ENCODE measurements at places on chromosomes 7 and 10. TPM values are rescaled to one million over a fixed set of nuclear protein-coding genes. Genes with fewer than 3 reads are reported as not detected.
A peak's percentile ranks its signal among the peaks of the same experiment; 100 is the strongest.

GRCh38 chr10:408236-408635, 273.0 kb downstream of the ZMYND11 start:
- no peak for DNase-seq
- no peak overlapping the region for H3K27ac ChIP-seq
- peaks cover 4% of the 10 kb centered on the region for H3K27me3 ChIP-seq
- H3K4me1 ChIP-seq, result no peaks in the 10 kb centered on the region
- no peak overlapping the region for H3K4me3 ChIP-seq

DNA sequence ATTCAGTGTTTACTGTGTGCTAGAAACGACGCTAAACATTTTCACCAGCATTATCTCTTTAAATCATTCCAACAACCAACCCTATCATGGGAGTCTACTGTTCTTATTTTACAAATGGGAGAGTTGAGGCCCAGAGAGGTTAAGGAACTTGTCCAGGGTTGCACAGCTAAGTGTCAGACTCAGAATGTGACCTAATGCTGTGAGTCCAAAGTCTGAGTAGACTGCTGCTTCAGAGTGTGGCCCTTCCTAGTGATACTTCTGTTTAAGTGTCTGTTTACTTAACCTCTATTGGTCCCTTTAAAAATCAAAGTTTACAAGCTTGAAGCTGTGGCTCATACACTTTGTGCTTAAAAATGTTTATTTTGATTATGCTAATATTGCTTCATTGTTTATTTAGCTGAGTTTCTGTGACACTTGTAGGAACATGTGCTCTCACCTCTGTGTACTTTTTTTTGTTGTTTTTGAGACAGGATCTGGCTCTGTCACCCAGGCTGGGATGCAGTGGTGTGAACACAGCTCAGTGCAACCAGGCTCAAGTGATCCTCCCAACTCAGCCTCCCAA, 84.4 kb upstream of the SYPL1 start:
- peaks cover 25% of the 10 kb centered on the region for H3K27me3 ChIP-seq
- no peak overlapping the region for H3K27ac ChIP-seq
- no peaks in the 10 kb centered on the region for H3K36me3 ChIP-seq

- H3K4me1 ChIP-seq, result no peaks in the 10 kb centered on the region
- DNase-seq, result no peak
Observed at GRCh38 chr7:152967958-152968357, 208.4 kb downstream of the ACTR3B start.

DNA sequence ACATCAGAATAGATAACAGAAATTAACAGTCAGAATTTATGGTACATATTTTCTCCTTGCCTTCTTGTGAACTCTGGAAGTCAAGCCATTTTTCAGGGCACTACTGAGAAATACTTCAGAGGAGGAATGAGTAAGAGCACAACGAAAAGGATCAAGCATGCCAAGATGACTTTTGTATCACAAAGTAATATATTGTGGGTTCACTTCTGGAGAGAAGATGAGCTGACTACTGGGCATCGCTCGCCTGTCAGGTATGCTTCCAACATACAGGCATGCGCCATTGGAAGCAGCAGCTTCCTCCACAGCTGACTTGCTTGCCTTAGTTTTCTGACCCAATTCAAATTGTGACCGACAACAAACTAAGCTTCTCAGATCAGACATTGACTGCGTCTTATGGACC, 137.3 kb downstream of the VTI1A start:
- no peak overlapping the region for H3K27ac ChIP-seq
- H3K4me3 ChIP-seq, result no peak overlapping the region
- no peak for DNase-seq
- H3K27me3 ChIP-seq, result no peaks in the 10 kb centered on the region

- H3K4me3 ChIP-seq, result no peak overlapping the region
- no peak overlapping the region for H3K27ac ChIP-seq
- no peaks in the 10 kb centered on the region for H3K27me3 ChIP-seq
- H3K36me3 ChIP-seq, result no peaks in the 10 kb centered on the region
- no peak for DNase-seq
Observed at GRCh38 chr7:2069472-2069860, 163.3 kb downstream of the MAD1L1 start.

DNA sequence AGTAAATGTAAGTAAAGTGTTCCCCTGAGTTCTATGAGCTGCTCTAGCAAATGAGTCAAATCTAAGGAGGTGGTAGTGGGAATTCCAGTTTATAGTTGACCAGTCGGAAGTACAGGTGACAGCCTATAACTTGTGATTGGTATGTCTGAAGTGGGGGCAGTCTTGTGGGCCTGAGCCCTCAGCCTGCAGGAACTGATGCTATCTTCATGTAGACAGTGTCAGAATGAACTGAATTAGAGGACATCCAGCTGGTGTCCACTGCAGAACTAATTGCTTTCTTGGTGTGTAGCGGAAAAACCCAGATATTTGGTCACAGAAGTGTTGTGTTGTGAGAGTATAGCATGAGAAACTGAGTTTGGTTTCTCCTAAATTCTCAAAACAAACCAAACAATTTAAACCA, 127.9 kb upstream of the AMPH start:
- H3K36me3 ChIP-seq, result peaks cover 17% of the 10 kb centered on the region
- H3K4me1 ChIP-seq, result no peaks in the 10 kb centered on the region
- H3K27me3 ChIP-seq, result no peaks in the 10 kb centered on the region
- H3K27ac ChIP-seq, result no peak overlapping the region

Gene FAM25A
- not detected for total RNA-seq

Gene DYNC1I1
- total RNA-seq, result not detected

DNA sequence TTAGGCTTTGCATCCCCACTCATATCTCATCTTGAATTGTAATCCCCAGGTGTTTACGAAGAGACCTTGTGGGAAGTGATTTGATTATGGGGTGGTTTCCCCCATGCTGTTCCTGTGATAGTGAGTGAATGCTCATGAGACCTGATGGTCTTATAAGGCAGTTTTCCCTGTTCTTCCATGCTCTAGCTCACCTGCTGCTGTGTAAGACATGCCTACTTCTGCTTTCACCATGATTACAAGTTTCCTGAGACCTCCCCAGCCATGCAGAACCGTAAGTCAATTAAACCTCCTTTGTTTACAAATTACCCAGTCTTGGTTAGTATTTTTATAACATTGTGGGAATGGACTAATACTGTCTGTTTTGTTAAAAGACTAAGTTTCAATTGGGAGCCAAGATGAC, 35.3 kb upstream of the ZNF92 start:
- H3K27ac ChIP-seq, result no peak overlapping the region
- H3K27me3 ChIP-seq, result no peaks in the 10 kb centered on the region
- H3K4me3 ChIP-seq, result no peak overlapping the region
- H3K36me3 ChIP-seq, result no peaks in the 10 kb centered on the region
- no peaks in the 10 kb centered on the region for H3K4me1 ChIP-seq

DNA sequence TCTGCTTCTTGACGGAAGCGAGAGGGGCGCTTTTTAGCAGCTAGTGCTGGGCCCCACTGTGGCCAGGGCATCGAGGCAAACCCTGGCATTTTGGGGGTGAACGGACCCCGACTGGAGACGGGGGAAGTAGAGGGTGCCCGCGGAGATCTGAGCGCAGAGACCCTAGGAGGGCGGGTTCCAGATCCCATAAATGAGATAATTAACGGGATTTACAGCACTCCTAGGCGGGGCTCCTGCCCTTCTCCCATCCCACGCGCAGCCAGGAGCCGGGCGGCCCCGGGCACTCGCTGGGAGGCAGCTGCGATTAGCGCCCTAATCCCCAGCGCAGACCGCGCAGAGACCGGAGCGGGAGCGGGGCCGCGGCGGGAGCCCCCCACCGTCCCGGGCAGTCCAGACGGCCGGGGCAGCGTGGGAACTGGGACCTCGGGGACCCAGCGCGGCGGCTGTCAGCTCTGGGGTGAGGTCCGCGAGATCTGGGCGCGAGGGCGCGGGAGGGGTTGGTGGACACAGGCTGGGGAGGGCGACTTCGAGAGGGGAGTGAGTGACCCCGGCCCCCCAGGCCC, 735 bp downstream of the JCAD start:
- DNase-seq, result no peak
- H3K27me3 ChIP-seq, result peaks cover 79% of the 10 kb centered on the region
- peaks cover 4% of the 10 kb centered on the region for H3K4me1 ChIP-seq
- H3K4me3 ChIP-seq, result peak overlapping the region; percentile 46
- no peak overlapping the region for H3K27ac ChIP-seq

DNA sequence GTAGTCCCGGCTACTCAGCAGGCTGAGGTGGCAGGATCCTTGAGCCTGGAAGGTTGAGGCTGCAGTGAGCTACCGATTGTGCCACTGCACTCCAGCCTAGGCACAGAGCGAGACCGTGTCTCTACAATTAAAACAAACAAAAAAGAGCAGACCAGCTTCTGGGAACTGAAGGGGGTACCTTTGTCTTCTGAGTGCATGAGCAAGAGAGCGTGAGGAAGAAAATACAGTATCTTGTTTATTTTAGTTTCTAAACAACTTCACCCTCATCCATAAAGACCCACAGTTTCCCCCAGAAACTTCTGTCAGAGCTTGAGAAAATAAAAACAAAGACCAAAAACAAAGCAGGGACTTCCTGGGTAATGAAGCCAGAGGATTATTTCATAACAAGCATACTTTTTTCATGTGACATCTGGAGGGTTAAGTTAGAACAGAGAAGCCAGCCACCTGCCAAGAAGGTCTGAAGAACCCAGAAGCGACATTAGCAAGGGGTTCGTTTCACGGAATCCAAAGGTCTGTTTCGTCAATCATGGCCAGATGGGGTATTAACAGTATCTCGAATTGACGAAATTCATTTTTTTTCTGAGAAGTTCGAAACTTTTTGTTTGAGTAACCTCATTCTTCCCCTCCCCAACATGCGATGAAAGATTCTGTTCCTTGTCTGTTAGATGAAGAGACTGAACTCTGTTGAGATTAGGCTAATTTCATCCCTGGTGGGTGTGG, 10.2 kb upstream of the IL2RA start:
- peak overlapping the region; percentile 70 for H3K4me3 ChIP-seq
- H3K4me1 ChIP-seq, result peaks cover 81% of the 10 kb centered on the region
- H3K27ac ChIP-seq, result peak overlapping the region; percentile 98
- H3K27me3 ChIP-seq, result no peaks in the 10 kb centered on the region
- H3K36me3 ChIP-seq, result no peaks in the 10 kb centered on the region

Gene NACAD
- 0.31 TPM for total RNA-seq

DNA sequence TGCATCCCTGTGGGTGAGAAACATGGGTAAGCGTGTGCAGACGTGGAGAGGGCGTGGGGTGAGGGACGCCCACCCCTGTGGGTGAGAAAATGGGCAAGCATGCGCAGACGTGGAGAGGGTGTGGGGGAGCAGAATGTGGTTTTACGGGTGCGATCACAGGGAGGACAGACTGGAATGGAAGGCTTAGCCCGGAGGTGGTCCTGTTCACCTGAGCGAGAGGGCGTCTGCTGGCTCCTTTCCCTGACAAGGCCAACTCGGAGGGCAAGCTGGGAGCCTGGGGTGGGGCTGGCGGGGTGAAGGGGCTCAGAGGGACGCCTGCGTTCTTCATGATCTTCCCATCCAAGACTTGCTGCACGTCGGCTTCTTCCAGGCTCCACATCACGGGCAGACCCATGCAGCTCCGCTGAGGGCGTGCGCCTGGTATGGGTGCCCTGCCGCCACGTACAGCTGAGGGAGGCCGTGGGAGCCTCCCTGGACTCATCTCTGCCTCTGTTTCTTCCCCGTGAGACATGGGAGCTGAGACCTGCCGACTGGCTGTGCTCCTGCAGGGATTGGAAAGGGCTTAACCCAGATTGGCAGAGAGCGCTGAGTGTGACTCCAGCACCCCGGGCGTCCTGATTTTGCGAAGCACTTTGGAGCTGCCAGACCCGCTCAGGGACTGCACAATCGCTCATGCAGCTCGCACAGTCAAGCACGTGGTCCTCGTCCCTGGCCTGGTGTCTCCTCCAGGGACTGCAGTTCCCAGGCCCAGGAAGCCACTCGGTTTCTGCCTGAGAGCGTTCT, 74.3 kb upstream of the SHH start:
- H3K36me3 ChIP-seq, result no peaks in the 10 kb centered on the region
- no peak overlapping the region for H3K4me3 ChIP-seq
- no peaks in the 10 kb centered on the region for H3K4me1 ChIP-seq
- H3K27ac ChIP-seq, result no peak overlapping the region

All from activated CD4-positive, alpha-beta T cell treated with anti-CD3 and anti-CD28 coated beads, Interleukin-2, amount 10 ng/mL, durations not matched to agents 24 days and 14 days (primary cell).